SW480 (cell line): ENCODE measurements at places on chromosomes 12 and 14.
A peak's percentile ranks its signal among the peaks of the same experiment; 100 is the strongest.

DNA sequence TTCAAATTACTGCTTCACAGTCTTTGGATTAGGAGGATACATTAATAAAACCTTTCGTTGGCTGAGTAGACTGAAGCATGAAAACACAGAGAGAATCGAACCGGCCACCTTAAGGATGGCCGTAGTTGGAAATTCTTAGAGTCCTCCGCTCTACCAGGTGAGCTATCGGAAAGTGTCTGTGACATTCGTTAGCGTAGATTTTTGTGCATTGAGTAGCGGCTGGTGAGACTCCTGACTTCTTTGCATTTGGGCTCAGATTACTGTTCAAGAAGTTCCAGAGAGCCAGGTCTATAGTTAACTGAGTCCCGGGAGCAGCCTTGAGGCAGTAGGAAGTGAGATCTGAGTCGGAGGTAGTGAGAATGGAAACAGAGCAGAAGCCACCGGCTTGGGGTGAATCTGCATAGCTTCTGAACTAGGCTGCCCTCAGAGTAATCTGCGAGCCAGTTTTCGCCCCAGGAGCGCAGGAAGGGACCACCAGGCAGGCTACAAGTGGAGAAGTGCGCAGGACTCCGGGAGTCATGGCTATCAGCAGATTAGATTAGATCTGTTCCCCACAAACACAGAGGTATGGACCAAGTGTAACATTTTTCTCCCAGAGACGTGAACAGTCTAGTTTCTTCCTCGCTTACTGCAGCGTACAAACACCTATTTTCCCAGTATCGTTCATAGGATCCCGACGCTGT lies 11.0 kb downstream of the OR6S1 start:
- peak; percentile 54 for DNase-seq

DNA sequence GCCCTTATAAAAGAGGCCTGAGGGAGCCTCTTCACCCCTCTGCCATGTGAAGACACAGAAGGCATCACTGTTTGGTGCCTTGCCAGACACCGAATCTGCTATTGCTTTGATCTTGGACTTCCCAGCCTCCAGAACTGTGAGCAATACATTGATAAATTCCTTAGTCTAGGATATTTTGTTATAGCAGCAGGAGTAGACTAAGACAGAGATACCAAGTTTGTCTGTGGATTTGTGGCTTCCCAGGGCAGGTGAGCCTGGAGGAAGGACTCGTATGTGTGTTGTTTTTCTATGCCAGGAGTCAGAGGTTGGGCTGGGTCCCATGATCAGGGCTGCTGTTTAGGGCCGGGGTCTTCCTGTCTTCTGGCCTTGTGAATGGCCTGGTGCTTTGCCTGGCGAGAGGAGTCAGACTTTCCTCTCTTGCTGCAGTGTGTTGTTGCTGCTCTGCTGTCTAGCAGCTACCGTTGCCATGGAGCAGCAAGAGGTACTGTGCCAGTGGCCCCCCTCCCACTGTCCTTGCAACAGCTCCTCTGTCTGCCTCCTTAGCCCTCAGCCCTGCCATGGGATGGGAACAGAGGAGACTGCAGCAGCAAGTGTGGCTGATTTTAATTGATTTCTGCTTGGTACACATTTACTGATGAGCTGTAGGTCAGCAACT lies 111.2 kb downstream of the CHST11 start:
- no peak for DNase-seq

GRCh38 chr14:59657769-59658168 lies 81.2 kb upstream of the CCDC175 start:
- DNase-seq, result no peak

DNA sequence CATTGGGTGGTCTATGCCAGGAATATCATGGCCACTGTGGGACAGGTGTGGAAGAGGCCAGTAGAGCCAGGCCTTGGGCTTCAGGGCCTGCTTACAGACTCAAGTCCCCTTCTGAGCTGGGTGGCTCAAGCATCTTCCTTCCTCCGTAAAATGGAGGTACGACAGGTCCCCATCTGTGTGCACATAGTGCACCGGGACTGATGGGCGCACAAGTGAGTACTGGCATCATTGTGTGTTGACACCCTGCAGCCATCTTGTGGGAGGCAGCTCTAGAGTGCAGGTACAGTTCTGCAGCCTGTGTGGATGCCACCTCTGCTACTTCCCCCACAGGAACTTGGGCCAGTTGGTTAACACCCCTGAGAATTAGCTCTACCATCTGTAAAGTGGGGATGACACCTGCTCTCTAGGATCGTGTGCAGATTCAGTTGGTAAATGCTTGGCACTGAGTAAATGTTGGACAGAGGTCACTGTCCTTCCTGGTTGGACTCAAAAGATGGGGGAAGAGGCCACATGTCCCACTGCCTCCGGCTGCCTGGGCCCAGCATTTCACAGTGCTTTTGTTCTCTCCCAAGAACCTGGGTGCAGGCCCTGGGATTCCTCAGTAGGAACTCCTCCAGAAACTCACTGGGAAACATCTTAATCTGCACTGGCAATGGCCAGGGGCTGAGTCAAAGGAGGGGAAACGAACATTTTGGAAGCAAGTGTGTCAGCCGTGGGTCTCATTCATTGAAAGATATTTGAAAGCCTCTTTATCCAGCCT lies 70.6 kb downstream of the C14orf132 start:
- DNase-seq, result no peak
